ENCODE measurements at places on chromosomes 5 and 9.

GRCh38 chr5:139692148-139692547 lies 44.0 kb downstream of the CXXC5 start:
- DNase-seq: no peak

- no peak for DNase-seq
These were observed 717.0 kb downstream of the BRINP1 start for GRCh38 chr9:118652258-118652657.

DNA sequence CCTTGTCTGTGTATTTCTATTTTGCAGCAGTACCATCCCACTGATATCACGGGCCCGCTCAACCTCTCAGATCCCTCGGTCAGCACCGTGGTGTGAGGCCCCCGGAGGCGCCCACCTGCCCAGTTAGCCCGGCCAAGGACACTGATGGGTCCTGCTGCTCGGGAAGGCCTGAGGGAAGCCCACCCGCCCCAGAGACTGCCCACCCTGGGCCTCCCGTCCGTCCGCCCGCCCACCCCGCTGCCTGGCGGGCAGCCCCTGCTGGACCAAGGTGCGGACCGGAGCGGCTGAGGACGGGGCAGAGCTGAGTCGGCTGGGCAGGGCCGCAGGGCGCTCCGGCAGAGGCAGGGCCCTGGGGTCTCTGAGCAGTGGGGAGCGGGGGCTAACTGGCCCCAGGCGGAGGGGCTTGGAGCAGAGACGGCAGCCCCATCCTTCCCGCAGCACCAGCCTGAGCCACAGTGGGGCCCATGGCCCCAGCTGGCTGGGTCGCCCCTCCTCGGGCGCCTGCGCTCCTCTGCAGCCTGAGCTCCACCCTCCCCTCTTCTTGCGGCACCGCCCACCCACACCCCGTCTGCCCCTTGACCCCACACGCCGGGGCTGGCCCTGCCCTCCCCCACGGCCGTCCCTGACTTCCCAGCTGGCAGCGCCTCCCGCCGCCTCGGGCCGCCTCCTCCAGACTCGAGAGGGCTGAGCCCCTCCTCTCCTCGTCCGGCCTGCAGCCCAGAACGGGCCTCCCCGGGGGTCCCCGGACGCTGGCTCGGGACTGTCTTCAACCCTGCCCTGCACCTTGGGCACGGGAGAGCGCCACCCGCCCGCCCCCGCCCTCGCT lies 1.9 kb downstream of the LRRC26 start:
- DNase-seq: no peak

- no peak for DNase-seq
These were observed 89.2 kb downstream of the ACER2 start for GRCh38 chr9:19498015-19498414.

GRCh38 chr5:463952-464351 lies 21.0 kb downstream of the EXOC3 start:
- no peak for DNase-seq

GRCh38 chr5:17436761-17437221 lies 61.2 kb upstream of the TAF11L2 start:
- no peak for DNase-seq

GRCh38 chr9:23701291-23701690 lies 124.7 kb downstream of the ELAVL2 start:
- DNase-seq: no peak

- no peak for DNase-seq
These were observed 87.8 kb upstream of the CPEB4 start for GRCh38 chr5:173800340-173800739.

GRCh38 chr9:81070689-81071088 lies 618.7 kb downstream of the TLE1 start:
- DNase-seq: no peak

DNA sequence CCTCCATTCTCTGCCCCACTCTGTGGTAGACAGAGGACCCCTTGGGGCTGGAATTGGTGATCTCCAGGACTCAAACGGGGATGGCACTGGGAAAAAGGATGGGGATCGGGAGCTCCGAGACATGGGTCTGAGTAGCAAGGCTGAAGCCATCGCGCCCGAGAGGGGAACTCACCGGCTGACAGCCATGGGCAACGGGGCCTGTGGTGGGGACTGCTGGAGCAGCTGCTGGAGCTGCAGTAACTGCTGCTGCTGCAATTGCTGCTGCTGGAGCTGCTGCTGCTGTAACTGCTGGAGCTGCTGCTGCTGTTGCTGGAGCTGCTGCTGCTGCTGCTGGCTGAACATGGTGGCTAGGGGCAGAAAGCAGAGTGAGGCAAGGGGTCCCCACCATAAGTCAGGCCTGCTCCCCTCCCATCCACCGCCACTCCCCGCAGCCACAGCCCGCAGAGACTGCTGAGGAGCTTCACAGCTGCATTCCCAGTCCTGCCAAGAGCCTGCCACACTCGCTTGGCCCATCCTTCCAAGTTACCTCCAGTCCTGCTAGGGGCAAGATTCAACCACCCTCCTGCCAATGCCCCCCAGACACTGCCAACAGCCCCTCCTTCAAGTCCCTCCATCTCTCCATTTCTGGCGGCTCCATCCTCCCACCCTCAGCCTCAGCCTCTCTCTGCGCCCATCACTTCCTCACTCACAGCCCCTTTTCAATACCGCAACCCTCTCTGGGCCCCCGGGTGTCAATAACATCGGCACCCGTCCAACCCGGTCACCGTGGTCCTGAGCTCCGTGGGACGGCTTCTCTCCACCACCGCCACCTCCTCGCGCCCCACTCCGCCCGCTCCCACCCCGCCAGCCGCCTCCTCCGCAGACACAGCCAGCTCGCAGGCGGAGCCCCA lies 611 bp downstream of the CIZ1 start:
- DNase-seq: no peak

- no peak for DNase-seq
These were observed 630.1 kb upstream of the KLF4 start for GRCh38 chr9:108119530-108120113.

GRCh38 chr9:113547501-113547900 lies 84.0 kb downstream of the RGS3 start:
- no peak for DNase-seq

- no peak for DNase-seq
These were observed 28.1 kb downstream of the RNF20 start for GRCh38 chr9:101561740-101562139.

DNA sequence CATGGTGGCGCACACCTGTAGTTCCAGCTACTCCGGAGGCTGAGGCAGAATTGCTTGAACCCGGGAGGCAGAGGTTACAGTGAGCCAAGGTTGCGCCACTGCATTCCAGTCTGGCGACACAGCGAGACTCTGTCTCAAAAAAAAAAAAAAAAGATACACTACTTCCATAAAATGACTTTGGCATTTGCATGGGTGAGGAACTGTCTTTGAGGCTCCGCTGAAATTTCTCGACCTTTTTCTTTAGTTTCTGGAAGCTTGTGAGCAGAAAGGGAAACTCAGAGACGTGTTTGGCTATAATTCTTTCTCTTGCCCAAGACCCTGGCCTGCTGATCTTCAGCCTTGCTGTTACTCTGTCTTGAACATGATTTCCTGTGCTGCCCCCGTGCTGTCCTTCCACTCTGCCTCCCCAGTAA lies 37.3 kb downstream of the SPIN1 start:
- no peak for DNase-seq

- DNase-seq: no peak
These were observed 360.1 kb upstream of the C9orf72 start for GRCh38 chr9:27933210-27934025.

DNA sequence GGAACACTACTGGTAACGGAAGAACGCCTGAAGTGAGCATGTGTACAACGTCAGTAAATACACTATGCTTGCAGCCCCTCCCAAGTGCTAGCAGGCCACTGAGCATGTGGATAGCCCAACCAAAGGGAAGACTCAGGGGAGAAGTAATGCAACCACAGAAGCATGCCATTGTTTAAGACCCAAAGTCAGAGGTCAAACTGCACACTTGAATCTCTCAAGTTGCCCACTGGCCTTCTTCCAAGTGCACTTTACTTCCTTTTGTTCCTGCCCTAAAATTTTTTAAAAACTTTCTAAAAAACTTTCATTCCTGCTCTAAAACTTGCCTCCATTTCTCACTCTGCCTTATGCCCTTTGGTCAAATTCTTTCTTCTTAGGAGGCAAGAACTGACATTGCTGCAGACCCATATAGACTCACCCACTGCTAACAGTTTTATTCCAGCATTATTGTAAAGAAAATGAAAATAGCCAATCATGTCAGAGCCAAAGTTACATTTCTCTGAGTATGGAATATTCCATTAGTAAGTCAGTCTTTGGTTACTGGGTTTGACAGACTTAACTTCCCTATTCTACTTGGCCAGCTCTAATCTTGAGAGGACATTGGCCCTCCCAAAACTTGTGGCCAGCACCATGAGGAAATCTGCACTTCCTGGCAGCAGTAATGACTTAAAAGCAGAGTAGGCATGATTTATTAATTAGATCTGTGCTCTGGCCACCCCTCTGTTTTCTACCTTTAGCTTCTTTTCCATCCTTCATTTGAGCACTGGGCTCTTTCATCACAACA lies 76.9 kb downstream of the TSSK1B start:
- no peak for DNase-seq

GRCh38 chr9:129938291-129938979 lies 103.2 kb downstream of the USP20 start:
- DNase-seq: no peak

GRCh38 chr5:41517909-41518308 lies 7.5 kb upstream of the PLCXD3 start:
- DNase-seq: no peak

DNA sequence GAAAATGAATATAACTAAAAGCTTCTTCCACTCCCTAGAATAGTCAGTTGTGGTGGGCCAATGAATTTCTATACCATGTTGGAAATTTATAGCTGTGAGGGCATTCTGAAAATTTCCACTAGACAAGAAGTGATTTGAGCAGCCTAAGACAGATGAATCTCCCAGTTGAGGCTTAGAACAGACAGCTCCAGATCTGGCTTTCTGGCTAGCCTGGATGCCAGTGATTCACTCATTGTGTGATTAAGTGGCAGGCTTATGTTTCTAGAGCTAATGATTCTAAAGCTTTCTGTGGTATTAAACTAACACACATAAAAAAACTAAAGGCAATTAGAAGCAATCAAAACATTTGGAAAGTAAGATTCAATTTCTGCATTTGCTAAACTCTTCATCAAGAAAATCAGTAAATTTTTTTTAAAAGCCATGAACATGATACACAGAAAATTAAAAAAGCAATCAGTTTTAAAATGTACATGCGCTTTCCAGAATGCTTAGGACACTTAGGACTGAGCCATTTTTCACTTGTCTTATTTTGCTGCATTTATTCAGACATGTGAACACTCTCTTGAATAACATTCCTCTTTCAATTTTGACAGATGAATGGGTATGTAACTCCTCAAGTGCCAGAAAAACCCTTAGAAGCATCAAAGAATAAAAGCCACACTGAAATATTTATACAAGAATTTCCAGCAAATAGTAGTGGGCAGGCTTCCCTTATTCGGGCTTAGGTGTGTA lies 100.5 kb upstream of the GNAQ start:
- no peak for DNase-seq

GRCh38 chr5:141488591-141489561 lies at the start of gene PCDHGC5:
Gene PCDHGC5, plus strand, starts transcription at chr5:141489081. Its CDS starts 160 bp downstream, at chr5:141489241.
- DNase-seq: no peak

DNA sequence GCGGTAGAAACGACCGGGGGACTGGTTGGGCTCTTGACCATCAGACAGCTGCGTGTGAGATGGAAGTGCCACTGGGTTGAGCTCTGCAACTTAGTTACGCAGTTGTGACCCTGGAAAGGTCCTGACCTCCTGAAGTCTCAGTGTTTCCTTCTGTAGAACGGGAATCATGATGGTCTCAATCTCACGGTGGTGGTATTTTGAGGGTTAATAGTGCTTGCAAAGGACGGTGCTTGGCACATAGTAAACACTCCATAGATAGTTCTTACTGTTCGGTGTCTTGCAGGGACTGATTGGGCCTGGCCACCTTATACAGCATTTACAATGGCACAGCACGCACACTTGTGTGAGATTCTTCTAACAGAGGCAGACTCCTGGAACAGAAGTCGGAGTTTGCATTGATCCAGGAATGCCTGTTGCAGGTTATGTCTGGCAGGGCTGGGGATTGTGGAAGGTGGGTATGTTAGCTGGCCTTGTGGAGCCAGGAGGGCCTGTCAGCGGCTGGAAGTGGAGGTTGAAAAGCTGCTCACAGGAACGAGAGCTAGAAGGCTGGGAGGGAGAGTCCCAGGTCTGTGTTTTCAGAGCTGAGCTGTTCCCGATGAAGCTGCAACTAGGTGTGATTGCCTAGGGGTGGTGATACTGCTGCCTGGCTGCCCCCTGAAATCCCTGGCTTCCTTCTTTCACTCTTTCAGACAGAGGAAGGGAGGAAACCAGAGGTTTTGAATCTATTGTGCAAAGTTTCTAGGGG lies 962 bp upstream of the TXN start:
- no peak for DNase-seq

- DNase-seq: no peak
These were observed 23.1 kb upstream of the NSMF start for GRCh38 chr9:137482094-137482781.

Data from HCT116 (cell line).